ENCODE measurements at places on chromosomes 3 and 15.

GRCh38 chr3:128016502-128016901 is 35.7 kb upstream of the SEC61A1 start:
- no peak for DNase-seq

GRCh38 chr3:147415286-147415685 is 6.1 kb downstream of the ZIC1 start:
- no peak for DNase-seq

- DNase-seq: no peak
Measured at GRCh38 chr3:170058127-170058526, 20.3 kb downstream of the GPR160 start.

GRCh38 chr3:50088725-50089608 is at the start of gene RBM5:
RBM5 (plus strand) TSS chr3:50088919; CDS start chr3:50090435, 1,516 bp downstream.
- DNase-seq: peak; percentile 92

GRCh38 chr15:85878828-85879225 is 84.1 kb upstream of the KLHL25 start:
- DNase-seq: no peak

DNA sequence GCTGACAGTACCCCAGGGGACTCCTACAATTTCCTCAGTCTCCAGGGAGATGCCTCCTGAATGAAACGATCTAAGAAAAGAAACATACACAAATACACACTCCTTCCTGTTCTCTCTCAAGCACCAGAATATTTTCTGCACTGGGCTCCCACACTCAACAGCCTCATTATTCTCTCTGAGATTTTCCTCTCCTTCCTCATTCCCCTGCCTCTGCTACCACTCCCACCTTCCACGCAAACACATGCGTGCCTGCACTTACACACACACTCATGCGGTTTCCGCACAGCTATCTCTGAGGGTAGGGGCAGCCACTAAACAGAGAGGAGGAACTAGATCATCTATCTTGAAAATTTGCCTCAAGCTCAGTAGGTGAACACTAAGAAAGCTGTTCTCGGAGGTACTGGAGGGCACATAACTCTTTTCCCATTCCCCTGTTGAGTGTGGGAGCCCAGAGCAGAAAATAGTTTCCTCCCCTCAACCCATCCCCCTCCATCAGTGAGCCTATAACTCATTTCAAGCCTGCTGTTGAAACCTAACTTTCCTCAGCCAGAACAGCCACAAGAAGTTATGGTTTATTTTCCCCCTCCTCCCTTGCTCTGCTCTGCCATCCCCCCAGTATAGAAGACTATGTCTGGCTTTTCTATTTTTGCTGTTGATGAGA is 30.5 kb upstream of the TIPARP start:
- DNase-seq: peak; percentile 62

DNA sequence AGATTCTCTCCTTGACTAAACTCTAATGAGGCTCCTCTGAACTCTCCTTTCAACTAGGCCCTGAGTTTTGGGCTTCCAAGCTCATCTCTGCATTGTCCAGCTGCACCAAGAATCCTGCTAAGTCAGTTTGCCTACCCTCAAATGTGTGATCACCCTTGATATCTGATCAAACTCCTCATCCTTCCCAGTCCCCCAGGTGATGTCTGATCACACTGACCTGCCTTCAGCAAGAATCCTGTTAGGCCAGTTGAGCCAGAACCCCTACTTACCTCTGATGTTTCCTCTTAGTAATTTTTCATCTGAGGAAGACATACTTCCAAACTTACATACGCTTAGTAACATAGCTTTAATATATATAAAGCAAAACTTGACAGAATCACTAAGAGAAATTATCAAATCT is 28.8 kb downstream of the SUMF1 start:
- DNase-seq: no peak

DNA sequence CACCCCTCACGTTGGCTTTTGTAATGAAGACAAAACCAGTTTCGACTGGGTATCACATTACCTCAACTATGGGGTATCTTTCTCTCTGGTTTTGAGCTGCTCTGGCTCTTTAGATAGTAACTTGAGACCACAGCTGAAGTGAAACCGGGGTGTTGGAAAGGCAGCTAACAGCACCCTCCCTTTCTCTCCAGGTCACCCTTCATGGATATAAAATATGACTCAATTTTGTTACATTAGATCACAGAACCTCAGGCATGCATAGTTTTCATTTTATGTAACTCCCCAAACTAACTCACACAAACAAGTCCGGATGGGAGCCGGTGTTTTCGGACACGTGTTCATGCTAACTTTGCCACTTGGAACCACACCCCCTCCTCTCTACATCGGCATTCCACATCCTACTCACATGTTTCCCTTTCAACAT is 90.7 kb downstream of the NR2F2 start:
- DNase-seq: no peak

GRCh38 chr15:49876401-49877038 is 242.5 kb downstream of the ATP8B4 start:
- DNase-seq: no peak

DNA sequence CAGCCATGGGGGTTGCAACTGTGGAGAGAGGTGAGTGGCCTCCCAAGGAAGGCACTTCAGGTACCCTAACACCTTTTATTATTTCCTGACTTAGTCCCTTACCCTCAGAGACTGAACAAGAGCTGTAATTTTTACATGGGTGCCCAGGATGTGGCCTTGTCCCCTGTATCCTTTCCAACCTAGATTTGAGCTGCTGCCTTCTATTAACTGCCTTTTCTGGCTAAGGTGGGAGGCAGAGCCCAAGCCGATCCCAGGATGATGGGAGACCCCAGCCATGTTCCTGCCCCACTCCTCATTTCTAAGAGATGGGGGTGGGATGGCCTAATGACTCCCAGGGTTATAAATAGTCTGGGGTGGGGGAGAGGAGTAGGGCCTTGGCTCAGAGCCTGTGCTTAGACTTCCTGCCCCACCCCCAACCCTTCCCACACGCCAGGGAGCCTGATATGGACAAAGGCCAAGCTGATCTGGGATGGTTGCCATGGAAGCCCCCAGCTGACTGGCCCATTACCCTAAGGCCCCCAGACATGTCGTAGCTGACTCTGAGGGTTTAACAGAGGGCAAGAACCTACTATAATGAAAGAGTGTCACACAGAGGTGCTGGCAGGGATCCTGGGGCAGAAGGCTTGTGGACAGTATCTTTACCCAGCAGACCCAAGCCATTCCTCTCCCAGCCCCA is 1.9 kb downstream of the KLHDC8B start:
- peak; percentile 93 for DNase-seq

DNA sequence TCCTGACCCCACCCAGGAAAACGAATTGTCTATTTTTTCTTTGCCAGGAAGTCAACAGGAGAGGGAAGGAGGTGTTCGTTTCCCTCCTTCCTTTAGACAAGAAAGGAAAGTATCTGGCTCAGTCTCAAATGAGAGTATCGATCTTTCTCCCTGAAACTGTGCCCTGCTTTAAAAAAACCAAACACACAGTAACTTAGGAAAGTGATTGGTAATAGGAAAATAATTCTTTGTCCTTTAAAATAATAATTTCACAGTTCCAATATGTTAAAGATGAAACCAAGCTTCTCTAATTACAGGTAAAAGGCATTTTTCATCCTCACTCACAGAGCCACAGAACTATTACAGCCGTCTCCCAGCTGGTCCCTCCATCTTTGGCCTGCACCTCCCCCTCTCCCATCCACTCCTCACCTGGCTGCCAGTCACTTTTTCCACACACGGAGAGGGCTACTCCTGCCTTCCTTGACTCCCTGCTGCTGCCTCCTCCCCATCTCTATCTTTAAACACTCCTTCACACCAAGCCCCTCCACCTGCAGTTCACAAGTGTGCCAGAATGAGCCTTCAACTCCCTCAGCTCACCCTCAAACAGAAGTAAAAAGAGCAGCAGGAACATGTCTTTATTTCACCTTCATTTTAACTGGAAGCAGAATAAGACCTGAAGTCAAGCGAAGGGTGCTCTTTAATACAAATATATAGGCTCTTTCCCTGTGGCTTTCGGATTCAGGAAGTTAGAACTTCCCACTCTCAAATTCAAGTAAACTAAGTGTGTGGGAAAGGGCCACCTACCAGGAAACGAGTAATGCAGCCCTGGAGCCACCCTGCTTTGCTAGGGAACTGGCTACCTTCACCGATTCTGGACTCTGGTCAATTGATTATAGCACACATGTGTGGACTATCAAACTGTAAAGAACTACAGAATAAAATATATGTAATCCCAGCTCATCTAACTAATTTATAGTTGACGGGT is 116.4 kb downstream of the SENP2 start:
- no peak for DNase-seq

- peak; percentile 27 for DNase-seq
Measured at GRCh38 chr15:28106294-28107110, 7.4 kb upstream of the OCA2 start.

DNA sequence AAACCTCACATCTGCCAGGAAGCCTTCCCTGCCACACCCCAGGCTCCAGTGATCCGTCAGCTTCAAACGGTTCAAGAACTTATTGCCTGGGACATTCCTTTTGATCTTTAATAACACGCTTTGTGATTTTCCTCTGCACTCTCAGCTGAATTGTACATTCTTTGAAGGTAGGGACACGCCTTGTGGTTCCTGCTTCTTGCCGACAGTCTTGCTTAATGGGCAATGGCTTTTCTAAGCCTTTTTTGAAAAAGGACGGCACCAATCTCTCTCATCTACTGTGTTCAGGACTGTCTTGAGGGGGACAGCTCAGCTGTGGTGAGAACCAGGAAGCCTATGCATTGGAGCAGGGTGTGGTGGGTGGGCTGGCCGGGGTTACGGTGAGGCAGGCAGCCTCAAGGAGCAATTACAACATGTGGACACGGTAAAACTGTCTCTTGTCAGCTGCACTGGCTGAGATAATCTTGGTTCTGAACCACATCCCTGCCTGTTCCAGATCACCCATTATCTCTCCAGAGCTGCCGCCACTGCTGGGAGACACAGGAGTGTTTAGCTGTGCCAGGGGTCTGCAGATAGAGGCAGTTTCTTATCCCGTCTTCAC is 46.0 kb upstream of the GLCE start:
- DNase-seq: peak; percentile 58

DNA sequence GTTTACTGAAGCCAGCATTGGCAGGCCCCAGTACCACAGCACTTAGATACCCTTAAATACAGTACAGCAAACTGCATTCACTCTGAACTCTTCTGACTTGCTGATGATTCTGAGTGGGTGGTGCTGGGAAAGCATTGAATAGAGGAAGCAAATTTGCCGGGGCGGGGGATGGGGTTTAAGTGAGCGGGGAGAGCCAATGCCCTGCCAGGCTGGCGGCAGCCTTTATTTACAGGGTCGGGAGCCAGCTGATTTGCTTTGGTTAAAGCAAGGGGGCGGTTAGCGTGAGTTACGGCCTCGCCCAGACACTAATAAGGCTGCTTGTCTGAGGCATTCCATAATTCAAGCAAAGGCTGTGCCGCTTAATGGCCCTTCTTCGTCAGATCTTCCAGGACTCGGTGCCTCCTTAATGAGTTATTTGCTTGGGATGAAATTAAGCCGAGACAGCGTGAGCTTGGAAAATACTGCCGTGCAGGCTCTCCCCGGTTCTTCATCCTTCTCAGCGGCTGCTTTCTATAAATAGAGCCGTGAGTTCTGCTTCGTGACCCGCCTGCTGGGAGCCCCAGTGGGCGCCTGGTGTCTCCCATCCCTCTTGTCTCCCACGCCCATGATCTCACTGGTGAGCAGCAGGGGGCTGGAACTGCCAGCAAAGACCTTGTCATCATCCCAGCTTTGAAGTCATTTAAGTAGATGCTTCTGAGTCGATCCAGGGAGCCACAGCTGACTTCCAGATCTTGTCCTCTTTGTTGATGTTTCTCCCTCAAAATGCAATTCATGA is 25.8 kb downstream of the SPSB4 start:
- DNase-seq: peak; percentile 94

DNA sequence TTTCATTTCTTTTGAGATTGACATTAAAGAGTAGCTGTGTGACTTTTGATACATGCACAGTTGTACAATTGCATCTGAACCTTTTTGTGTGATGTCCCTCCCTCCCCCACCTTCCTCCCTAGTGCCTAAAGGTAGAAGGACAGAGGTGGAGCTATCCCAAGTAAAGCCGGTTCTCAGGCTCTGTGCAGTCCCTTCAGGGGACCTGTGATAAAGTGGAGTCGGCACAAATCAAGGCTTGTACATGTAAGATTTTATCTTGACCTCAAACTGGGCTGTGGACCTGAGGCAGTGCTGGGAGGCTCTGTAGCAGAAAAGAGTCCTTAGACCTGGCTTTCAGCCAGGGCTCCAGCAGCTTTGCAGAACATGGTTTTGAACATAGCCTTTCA is 55.5 kb upstream of the CMTM7 start:
- no peak for DNase-seq

GRCh38 chr15:76982756-76983155 is 12.2 kb upstream of the PSTPIP1 start:
- no peak for DNase-seq

- no peak for DNase-seq
Measured at GRCh38 chr15:76837474-76837873, 67.7 kb downstream of the SCAPER start.

DNA sequence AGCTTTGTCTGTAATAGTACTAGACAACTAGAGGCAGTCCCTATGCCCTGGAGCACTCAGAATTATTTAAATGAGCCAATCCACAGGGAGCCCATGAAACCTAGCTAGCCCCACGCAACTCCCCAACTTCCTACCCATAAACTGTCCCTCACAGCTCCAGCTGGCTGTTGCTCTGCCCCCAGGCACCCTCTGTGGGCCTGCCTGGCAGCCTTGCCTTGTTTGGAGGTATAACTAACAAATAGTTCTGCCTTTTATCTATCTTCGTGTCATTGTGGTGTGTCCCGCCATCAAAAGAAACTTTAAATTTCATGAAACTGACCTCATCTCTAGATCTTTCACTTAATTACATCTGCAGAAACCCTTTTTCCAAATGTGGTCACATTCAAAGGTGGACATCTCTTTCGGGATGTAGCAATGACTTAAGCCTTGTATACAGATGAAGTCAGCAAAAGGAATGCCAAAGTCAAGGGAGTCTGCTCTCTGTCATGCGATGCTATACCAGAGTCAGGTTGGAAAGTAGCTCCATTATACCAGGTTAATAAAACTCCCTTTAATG is 1.8 kb upstream of the RTP3 start:
- DNase-seq: no peak

- no peak for DNase-seq
Measured at GRCh38 chr3:50673931-50674330, 796 bp upstream of the DOCK3 start.
